GM23338 (cell line): ENCODE measurements at places on chromosomes 16 and 17. TPM values are rescaled to one million over a fixed set of nuclear protein-coding genes. Genes with fewer than 3 reads are reported as not detected.

DNA sequence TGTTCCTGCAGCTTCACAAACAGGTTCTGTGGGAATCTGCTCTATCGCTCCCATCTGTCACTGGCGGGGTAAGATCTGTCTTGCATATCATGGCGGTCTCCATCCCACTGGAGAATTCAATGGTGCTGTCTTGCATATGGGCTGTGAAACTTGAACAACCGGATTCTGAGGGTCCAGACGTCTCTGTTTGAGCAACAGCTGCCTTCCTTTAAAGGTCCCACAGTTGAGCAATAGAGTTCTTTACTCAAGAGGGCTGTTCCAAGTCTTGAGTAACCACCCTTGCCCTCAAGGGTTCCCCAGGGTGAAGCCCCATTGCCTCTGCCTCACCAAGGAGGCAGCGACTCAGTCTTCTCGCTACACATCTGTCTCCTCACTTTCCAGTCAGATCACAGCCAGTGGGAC lies 50.8 kb downstream of the ZFHX3 start:
- no peak for DNase-seq

GRCh38 chr16:25051406-25052150 lies 36.4 kb upstream of the ARHGAP17 start:
- DNase-seq: no peak

DNA sequence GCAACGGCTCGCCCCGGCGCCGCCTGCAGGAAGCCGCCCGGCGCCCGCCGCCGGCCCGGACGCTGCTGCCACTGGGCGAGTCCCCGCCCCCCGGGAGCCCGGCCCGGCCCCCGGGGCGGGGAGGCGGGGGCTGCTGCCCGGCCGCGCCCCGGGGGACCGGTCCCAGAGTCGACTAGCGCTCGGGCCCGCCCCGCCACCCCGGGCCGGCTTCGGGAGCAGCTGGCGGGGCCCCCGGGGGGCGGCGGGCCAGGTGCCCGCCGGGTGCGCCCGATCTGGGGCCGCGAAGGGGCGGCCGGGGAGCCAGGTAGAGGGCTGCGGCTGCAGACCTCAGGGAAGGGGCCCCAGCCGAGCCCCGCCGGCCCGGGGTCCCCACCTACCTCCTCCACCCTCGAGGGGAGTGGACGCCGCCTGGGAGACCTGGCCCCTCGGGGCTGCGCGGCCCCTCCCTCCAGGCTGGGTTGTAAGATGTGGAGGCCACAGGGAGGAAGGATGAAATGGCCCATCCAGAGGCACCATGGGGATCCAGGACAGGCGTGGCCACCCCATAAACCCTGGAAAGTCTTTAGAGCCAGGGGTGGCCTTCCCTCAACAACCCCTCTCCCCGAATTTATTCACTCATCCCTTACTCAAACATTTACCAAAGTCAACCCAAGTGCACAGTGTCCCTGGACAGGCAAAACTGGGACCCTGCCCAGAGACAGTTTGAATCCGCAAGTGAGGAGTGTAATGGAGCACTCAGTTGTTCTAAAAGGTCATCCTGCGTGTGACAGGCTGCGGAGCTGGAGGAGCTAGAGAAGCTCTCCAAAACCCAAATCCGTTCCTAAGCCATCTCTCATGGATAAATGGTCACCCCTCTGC lies at the start of gene CDYL2:
TSS of gene CDYL2 (minus strand) at position 73 of the 858 bp plus-strand sequence. CDS start 425 bp downstream, outside the sequence.
- DNase-seq: peak; percentile 31

DNA sequence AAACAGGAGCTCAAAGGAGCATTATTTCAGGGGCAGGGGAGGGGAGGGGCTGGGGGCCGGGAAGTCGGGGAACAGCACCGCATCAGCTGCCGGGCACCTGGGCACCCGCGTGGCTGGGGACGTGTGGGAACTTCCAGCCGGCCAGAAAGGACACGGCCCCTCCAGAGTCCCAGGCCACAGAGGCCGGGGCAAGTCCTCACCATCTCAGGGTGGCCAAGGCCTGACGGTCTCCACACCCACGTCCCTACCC lies 1.1 kb downstream of the PGAP6 start:
- no peak for DNase-seq

DNA sequence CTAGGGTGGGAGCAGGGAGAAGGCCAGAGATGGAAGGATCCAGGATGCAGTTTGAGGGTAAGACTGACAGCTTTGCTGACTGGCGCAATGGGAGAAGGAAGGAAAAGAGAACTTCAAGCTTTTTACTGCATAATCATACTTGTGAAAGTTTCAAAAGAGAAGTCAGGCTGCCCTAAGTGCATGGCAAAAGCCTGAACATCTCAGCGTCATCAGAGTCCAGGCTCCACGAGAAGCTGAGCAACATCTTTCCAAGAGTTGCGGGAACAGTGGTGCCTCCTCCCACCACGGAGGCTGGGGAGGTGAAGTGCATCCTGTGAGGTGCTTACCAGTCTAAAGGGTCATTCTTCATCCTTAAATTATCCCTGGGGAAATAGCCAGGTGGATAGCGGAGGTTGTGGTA lies 26.9 kb upstream of the SLC38A8 start:
- DNase-seq: no peak

Gene LAT
- total RNA-seq: 0.19 and 2.4 TPM in 2 replicates

- peak; percentile 86 for DNase-seq
Measured at GRCh38 chr17:61389670-61390478, 9.8 kb upstream of the TBX2 start.

GRCh38 chr17:71032746-71033273 lies 863.5 kb downstream of the KCNJ2 start:
- DNase-seq: peak; percentile 93

Gene NOTUM
- total RNA-seq: 0.66 and 1.6 TPM in 2 replicates

Gene PYDC1
- total RNA-seq: not detected in 2 replicates

DNA sequence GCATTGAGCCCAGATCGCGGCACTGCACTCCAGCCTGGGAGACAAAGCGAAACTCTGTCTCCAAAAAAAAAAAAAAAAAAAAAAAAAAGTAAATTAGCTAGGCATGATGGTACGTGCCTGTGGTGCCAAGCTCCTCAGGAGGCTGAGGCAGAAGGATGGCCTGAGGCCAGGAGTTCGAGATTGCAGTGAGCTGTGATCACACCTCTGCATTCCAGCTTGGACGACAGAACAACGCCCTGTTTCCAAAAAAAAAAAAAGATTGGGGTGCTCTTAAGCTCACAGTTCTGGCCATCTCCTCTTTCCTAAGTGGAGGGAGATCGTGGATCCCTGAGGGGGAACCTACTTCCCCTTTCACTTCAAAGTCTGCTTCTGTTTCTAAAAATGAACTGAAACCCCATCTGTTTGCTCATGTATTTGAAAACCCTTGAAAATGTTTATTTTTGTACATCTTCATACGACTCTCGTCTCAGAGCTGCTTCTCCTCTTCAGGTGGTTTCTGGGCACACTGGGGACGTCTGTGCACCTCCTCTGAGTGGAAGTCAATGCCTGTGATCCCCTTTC lies 138.8 kb downstream of the PRKCA start:
- DNase-seq: no peak

DNA sequence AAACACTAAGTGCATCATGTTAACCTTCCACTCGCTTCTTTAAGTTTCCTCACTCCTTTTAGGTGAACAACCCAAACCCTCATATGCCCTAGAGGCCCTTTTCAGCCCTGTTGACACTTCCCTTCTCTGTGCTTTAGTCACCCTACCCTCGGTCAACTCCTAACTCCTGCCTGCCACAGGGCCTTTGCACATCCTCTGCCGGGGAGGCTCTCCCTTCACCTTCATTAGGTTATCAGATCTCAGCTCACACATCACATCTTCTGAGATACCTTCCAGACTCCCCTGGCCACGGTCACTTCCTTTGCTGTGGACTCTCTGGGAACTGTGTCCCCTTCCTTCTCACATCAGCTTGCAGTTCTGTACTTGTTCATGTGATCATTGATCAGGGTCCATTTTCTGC lies 574.4 kb downstream of the MAF start:
- no peak for DNase-seq

DNA sequence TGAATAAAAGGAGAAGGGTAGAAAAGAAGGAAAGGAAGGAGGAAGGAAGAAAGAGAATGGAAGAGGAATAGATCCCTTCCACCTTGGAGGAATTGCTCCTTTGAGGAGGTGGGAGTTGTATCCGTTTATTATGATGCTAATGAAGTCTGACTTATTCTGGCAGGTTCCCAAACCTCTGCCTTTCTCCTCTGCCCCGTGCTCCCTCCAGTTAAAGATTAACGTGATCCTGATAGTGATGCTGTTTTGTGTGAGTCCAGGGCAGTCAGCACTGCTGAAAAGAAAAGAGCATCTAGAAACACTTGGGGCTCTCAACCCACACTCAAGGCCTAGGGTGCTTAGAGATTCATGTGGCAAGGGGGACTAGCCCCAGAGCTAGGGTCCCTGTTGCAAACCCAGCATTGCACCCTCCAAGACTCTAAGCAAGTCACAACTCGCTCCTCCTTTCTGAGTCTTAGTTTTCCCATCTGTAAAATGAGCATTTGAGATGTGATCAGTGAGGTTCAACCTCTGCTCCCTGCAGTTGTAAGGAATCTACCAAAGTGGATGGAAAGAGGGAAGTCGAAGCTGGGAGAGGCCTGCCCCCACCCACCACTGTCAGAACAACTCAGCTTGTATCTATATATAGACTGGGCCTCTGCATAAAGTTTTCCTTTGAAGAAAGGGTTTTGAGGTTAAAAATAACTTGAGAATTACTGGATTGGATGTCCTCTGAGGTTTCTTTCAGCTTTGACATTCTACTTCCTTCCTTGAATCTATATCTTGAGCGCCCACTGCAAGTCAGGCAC lies 46.9 kb upstream of the TMEM132E start:
- no peak for DNase-seq

DNA sequence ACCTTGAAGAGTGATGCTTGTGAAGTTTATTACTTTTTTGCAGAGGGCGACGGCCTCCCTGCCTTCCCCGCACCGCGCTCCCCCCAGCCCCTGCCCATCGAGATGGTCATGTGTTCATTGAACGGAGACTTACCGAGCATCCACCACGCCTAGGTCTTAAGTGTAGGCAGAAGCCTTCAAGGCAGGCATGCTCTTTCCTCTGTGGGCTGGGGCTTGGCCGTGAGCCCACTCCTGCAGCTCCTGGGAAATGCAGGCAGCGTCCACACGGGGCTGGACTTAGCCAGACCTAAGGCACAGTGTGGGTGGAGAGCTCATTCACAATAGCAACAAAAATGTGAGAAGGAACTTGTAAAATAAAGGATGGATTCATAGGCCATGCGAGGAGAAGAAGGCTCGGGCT lies 19.2 kb downstream of the RNF213 start:
- DNase-seq: no peak

GRCh38 chr17:68382582-68383085 lies 74.7 kb downstream of the WIPI1 start:
- no peak for DNase-seq

Gene CTRB1
- not detected in 2 replicates for total RNA-seq

- DNase-seq: no peak
Measured at GRCh38 chr17:29158096-29158487, 22.1 kb downstream of the MYO18A start.

Gene FOXN1
- total RNA-seq: not detected in 2 replicates

Gene TNP2
- total RNA-seq: not detected in 2 replicates

Gene GNAO1
- total RNA-seq: 20.0 and 24.8 TPM in 2 replicates

Gene FOXF1
- total RNA-seq: 0.10 TPM in 1 of 2 replicates, not detected in the other

GRCh38 chr17:38444151-38444550 lies 15.9 kb downstream of the ARHGAP23 start:
- peak; percentile 87 for DNase-seq

GRCh38 chr16:79217375-79218011 lies 383.0 kb downstream of the MAF start:
- DNase-seq: no peak

GRCh38 chr16:78257376-78257728 lies 157.9 kb downstream of the WWOX start:
- DNase-seq: no peak

DNA sequence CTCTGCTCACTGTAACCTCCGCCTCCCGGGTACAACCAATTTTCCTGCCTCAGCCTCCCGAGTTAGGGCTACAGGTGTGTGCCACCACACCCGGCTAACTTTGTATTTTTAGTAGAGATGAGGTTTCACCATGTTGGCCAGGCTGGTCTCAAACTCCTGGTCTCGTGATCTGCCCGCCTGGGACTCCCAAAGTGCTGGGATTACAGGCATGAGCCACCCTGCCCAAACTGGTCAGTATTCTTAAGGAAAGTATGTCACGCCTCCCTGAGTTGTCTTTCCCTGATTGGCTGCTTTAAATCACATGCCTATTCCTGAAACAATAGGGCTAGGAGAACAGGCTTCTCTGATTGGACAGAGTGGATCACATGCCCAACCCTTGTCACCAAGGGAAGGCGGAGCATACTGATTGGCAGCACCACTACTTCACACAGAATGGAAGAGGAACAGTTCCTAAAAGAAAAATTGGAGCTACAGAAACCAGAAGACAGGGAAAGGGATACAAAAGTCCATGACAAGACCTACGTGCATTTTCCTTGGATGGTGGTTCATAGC lies 17.6 kb upstream of the CYB5B start:
- peak; percentile 60 for DNase-seq

DNA sequence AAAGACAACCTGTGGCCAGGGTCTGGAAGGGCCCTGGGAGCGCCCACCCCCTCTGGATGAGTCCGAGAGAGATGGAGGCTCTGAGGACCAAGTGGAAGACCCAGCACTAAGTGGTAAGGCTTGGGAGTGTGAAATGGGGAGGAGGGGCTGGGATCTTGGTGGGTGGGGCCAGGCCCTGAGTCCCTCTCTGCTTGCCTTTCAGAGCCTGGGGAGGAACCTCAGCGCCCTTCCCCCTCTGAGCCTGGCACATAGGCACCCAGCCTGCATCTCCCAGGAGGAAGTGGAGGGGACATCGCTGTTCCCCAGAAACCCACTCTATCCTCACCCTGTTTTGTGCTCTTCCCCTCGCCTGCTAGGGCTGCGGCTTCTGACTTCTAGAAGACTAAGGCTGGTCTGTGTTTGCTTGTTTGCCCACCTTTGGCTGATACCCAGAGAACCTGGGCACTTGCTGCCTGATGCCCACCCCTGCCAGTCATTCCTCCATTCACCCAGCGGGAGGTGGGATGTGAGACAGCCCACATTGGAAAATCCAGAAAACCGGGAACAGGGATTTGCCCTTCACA lies 1.2 kb upstream of the STARD3 start:
- DNase-seq: no peak

GRCh38 chr17:16919663-16920627 lies 52.0 kb downstream of the TNFRSF13B start:
- DNase-seq: peak; percentile 67

DNA sequence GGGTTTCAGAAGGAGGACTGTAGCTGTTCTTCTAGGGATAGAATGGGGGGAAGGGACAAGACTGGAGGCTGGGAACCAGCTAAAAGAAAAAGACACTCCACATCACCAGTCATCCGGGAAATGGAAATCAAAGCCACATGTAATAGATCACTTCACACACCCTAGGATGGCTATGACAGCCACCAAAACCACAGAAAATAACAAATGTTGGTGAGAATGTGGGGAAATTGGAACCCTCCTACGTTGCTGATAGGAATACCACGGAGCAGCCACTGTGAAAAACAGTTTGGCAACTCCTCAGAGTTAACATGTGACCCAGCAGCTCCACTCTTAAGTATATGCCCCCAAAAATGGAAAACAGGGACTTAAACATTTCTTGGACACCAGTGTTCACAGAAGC lies 2.3 kb downstream of the TLE7 start:
- DNase-seq: no peak

DNA sequence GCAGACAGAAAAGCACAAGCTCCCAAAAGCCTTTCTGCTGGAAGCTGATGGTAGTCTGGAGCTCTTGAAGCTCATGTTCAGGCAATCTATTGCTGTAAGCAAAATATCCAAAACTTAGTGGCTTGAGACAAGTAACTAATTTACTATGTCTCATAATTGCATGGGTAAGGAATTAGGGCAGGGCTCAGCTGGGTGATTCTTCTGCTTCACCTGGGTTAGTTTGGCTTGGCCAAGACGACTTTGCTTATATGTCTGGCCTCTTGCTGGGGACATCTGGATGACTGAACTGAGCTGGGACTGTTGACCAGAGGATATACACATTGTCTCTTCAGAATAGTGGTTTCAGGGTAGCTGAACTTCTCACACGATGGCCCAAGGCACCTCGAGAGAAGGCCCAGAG lies 96.8 kb upstream of the WSCD1 start:
- no peak for DNase-seq
